ENCODE measurements at places on chromosomes 6 and 20.

GRCh38 chr6:28248916-28249315, 3.2 kb downstream of the ZKSCAN4 start:
- no peak for DNase-seq

DNA sequence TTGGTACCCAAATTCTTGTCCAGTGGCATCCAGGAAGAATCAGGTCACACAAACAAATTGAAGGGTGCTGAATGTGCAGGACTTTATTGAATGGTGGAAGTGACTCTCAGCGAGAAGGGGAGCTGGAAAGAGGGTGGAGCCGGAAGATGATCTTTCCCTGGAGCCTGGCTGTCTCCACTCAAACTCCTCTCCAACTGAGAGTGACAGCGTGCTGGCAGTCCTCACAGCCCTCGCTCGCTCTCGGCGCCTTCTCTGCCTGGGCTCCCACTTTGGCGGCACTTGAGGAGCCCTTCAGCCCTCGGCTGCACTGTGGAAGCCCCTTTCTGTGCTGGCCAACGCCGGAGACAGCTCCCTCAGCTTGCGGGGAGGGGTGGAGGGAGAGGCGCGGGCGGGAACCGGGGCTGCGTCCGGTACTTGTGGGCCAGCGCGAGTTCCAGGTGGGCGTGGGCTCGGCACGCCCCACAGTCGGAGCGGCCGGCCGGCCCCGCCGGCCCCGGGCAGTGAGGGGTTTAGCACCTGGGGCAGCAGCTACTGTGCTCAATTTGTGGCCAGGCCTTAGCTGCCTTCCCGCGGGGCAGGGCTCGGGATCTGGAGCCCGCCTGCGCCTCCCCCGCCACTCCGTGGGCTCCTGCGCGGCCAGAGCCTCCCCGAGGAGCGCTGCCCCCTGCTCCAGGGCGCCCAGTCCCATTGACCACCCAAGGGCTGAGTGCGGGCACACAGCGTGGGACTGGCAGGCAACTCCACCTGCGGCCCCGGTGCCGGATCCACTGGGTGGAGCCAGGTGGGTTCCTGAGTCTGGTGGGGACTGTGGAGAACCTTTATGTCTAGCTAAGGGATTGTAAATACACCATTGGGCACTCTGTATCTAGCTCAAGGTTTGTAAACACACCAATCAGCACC, 26.7 kb upstream of the MBOAT1 start:
- DNase-seq = no peak

DNA sequence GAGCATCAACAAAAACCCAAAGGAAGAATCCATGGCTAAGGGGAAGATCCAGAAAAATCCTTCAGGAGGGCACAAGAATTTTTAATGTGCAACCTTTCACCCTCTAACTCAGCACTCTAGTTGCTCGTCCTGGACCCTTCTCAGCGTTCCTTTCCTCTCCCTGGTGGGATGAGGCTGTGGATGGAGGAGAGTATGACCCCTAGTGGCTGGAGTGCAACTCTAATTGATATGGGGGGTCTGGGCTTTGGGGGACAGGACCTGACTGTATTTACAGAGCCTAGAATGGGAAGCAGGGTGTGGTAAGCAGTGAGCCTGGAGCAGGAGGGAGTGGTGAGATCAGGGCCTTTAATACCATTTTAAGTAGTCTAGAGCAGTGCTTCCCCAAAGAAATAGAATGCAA, 83.9 kb upstream of the CEP85L start:
- DNase-seq = no peak

DNA sequence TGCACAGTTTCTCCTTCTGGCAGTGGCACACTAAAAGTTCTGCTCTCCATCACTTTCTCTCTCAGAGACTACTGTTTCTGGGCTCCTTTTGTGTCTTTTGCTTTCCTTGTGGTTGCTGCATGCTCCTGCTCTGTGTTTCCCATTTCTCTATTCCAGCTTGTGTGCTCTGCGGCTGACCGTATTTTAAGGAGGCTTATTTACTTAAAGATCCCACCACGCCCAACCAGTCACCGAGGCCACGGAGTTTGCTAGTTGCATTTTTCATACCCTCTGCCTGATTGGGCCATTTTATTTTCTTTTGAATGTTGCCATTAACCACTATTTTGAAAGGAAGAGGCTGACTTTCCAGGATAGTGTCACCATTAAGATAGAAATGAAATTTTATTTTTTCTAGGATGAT, 626.4 kb upstream of the MMS22L start:
- DNase-seq = no peak

DNA sequence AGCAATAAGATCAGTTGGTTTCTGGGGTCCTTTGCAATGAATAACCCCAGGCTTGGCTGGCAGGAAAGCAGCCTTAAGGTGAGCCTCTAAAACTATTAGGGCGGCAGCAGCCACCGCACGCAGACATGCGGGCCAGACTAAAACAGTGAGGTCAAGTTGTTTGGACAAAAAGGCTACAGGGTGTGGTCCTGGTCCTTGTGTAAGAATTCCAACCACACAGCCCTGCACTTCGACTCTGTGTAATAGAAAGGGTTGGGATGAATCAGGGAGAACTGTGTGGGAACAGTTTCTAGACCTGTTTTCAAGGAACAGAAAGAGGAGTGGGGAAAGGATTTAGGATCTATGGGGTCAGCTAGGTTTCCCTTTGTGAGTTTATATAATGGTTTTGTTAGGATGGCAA, 237.6 kb downstream of the SMOC2 start:
- no peak for DNase-seq

GRCh38 chr6:169620171-169621130, 81.4 kb downstream of the WDR27 start:
- no peak for DNase-seq

DNA sequence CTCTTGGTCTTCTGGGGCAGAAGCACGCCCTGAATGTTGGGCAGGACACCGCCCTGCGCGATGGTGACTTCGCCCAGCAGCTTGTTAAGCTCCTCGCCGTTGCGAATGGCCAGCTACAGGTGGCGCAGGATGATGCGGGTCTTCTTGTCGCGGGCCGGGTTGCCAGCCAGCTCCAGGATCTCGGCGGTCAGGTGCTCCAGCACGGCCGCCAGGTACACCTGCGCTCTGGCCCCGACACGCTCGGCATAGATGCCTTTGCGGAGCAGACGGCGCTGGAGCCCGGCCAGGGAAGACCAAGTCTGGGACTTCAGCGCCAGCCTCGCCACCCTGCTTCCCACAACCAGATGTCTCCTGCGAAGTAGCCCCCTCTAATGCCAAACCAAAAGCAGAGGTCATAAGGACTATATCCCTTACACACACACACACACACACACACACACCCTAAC, 8.0 kb upstream of the SLC17A3 start:
- DNase-seq = no peak

DNA sequence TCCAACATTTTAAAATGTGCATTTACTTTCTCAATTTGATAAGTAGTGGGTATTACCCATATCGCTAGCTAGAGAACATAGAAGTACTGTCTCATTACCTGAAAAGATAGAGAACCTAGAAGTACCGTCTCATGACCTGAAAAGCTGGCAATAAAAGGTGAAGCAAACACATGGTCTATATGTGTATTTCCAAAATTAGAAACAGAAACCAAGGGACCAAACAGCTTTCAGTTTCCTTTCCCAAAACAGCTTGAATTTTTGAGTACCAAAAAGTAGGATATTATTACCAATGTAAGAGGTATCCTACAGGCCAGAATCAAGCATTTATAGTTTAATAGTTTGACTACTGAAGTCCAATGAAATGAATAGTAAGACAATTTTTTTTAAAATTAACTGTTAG, 77.2 kb downstream of the KIF13A start:
- no peak for DNase-seq

DNA sequence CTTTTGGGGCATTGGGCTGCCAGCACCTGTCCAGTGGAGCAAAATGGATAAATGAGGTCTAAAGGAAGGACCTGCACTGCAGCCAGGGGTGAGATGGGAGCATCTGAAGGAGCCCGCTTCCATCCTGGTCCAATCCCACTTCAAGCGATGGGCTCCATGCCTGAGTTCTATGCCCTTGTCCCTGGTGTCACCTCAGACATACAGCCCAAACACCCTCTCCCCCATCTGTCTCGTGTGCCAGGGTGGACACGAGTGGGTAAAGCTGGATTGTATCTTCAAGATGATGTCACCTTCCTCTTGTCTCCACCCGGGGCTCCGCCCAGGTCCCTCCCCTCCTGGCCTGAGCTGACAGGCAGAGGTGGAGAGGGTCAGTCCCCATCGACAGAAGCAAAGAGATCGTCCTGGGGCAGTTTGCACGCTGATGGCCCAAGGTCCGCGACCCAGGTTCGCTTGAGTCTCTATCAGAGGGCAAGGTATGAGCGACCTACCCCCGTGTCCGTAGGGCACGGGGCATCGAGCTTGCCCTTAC, 544 bp downstream of the SMIM29 start:
- peak; percentile 19 for DNase-seq

GRCh38 chr20:18428490-18429173, 38.2 kb downstream of the DZANK1 start:
- DNase-seq = no peak

GRCh38 chr6:109440331-109441068, at the start of the genes PPIL6 and SMPD2:
PPIL6 (minus strand) TSS chr6:109440628; CDS start chr6:109440590, 38 bp downstream.
SMPD2 (plus strand) TSS chr6:109440724; CDS start chr6:109441122, 398 bp downstream.
- peak; percentile 78 for DNase-seq

GRCh38 chr20:845941-846893, 12.7 kb downstream of the FAM110A start:
- no peak for DNase-seq

- DNase-seq = no peak
Observed at GRCh38 chr6:37429352-37429750, 3.7 kb upstream of the CMTR1 start.

DNA sequence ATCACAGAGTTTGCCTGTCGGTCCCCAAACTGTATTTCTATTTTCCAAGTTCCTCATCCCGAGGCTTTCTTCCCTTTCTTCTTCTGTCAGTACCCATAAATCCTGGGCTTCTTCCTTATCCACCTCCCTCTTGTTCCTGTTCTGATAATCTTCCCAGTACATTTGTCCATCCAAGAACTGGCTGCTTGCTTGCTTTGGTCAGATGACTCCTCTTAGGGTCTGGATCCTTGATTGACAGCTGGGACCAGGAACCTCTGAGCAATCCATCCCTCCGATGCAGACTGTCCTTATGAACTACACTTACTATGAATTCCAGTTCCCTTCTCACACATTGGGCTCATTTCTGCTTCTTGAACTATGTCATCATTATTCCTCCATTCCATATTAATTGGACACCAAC, 275.3 kb upstream of the CITED2 start:
- DNase-seq = no peak

GRCh38 chr20:44457016-44457415, 18.7 kb upstream of the TTPAL start:
- no peak for DNase-seq

DNA sequence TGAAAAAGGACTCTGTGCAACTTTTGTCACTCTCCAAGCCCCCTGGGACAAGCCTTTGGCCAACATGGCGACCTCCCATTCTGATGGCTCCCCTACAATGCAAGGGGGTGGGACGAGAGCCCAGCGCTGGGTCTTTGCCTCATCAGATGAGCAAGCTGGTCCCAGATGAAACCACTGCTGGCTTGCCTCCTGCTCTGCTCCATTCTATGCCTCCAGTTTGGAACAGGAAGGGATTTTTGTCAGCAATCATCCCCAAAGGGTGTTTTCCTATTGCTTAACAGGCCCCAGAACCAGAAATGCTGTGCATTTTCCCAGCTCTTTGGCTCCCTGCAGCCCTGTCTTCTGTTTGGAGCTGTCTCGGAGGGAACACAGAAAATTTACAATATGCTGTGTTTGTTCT, 412.7 kb downstream of the MAFB start:
- no peak for DNase-seq

DNA sequence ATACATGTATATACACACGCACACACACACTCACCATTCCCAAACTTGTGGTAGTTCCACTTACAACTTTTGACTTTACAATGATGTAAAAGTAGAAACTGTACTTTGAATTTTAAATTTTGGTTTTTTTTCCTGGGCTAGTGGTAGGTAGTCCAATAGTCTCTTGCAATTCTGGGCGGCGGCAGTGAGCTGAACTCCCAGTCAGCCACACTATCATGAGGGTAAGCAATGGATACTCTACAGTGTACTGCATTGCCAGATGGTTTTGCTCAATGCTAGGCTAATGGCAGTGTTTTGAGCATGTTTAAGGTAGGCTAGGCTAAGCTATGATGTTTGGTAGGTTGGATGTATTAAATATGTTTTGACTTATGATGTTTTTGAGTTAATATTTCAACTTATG, 136.2 kb upstream of the GPR6 start:
- DNase-seq = no peak
